ENCODE measurements at places on chromosomes 4 and X.

- no peak for DNase-seq
These were observed 206.6 kb upstream of the HS3ST1 start for GRCh38 chr4:11635342-11635741.

- no peak for DNase-seq
These were observed 199.2 kb downstream of the RTL9 start for GRCh38 chrX:110557864-110558263.

DNA sequence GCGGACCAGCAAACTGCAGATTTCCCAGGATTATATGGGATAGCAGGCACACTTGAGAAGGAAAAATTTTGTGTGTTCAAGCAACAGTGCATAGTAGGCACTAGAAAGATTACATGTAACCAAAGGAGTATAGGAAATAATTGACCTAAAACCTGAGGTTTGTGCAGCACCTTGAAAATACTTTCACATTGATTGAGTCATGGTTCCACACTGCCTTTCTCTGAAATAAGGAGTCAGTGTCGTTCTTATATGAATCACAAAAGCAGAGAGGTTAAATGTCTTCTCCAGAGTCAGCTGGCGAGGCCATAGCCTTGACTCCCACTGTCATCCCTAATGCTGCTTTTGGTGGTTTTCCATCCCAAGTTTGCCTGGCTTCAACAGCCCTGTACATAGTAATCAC, 138.9 kb downstream of the SOWAHB start:
- no peak for DNase-seq

- no peak for DNase-seq
These were observed 29.3 kb downstream of the WDR1 start for GRCh38 chr4:10087152-10087791.

- DNase-seq, result no peak
These were observed 89.5 kb downstream of the BMP3 start for GRCh38 chr4:81120055-81120454.

- no peak for DNase-seq
These were observed 6.2 kb downstream of the PNCK start for GRCh38 chrX:153667281-153667955.

DNA sequence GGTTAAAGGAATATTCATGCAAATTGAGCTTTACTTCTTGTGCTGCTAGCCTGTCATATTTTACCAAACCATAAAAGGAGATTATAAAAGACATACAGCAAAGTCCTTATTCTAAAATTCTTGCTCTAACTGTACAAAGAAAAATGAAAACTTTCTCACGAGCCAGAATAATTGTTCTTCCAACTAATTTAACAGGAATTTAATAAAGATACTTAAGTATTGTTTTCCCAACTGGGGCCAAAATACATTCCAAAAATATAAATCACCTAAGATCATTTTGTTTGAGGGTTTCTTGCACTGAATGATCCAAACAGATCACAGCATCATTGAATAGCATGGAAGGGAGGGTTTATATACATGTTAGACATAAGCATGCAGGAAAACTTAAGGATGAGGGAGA, 127.1 kb upstream of the PCDH18 start:
- no peak for DNase-seq

GRCh38 chr4:55354648-55355047, 8.6 kb downstream of the SRD5A3 start:
- DNase-seq, result no peak

DNA sequence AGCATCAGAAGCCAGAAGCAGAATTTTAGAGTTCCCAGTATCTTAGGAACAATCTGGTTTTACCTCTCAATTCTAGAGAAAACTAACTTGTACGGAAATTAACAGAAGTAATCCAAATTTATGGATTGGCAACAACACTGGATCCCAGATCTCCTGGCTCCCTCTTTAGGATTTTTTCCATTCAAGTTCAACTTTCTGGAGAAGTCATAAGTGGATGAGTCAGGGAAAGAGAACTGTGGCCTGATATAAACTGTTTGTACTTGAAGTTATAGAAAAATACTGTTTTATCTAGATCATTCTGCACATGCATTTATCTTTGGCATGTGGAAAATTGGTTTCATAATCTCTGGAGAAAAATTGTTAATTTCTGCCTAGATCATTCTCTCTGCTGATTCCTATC, 380.4 kb downstream of the PCDH7 start:
- no peak for DNase-seq
